NCI-H510A (cell line): ENCODE measurements at places on chromosomes 3 and 15.

DNA sequence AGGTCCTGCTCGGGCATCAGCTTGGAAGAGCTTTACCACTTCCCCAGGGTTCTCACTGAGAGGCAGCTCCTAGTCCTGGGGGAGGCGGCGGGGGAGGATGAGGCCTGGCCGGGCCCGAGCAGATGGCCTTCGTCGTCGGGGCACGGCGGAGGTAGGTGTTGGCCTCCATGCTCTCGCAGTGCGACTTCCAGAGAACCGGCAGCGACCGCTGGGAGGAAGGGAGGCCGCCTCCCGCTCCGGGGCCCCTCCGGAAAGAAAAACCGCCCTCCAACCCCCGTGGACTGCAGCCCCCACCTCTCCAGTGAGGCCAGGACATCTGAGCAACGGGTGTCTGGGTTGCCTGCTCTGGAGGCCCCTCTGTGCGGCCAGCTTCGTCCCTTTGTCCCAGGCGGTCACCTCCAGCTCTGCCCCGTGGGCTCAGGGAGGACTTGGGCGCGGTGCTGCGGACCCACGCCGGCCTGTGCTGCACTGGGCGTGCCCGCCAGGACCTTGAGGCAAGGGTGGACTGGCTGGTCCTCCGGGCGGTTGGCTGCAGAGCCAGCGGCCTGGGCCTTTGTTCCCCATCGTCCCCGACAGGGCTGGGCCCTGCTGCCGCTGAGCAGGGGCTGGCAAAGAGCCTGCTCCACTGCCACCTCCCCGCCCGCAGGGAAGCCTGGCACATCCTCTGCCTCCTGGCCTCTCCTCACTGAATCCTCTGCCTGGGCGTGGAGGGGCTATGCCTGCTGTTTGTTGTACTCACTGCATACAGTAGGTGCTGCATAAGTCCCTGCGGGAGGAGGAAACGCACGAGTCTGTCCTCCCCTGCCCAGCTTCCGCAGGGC, 13.6 kb upstream of the GP9 start:
- DNase-seq = no peak

DNA sequence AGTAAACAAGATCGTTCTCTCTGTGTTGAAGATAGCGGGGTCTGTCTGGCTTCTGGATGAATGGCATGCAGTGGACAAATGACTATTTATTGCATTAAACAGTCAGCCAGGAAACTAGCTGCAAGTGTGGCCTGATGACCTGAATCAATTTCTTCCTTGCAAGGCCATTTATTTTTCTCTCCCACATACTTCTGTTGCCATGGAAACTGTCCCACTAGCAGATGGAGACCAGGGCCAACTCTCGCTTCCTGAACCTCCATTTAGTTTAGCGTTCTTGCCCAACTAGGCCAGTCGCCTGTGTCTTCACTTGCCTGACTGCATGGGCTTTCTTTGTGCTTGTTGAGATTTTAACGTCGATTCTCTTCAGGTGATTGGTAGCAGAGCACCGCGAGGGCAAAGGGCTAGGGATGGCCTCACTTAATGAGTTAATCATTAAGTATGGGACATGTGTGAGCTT, 27.6 kb downstream of the LMCD1 start:
- DNase-seq = no peak

DNA sequence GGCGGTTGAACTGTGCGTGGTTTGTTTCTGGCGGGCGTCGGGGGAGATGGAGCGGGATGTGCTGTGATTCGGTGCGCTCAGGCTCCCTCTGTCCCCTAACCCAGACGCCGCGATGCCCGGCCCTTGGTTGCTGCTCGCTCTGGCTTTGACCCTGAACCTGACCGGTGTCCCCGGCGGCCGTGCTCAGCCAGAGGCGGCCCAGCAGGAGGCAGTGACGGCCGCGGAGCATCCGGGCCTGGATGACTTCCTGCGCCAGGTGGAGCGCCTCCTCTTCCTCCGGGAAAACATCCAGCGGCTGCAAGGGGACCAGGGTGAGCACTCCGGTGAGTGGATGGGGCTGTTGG, 1.2 kb downstream of the TRH start:
- DNase-seq = no peak

GRCh38 chr15:75327005-75327404, 8.9 kb upstream of the COMMD4 start:
- no peak for DNase-seq

DNA sequence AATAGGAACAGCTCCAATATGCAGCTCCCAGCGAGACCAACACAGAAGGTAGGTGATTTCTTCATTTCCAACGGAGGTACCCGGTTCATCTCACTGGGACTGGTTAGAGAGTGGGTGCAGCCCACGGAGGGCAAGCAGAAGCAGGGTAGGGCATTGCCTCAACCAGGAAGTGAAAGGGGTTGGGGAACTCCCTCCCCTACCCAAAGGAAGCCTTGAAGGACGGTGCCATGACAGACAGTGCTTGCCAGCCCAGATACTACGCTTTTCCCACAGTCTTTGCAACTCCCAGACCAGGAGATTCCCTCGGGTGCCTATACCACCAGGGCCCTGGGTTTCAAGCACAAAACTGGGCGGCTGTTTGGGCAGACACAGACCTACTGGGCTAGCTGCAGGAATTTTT, 576.9 kb upstream of the NECTIN3 start:
- no peak for DNase-seq

DNA sequence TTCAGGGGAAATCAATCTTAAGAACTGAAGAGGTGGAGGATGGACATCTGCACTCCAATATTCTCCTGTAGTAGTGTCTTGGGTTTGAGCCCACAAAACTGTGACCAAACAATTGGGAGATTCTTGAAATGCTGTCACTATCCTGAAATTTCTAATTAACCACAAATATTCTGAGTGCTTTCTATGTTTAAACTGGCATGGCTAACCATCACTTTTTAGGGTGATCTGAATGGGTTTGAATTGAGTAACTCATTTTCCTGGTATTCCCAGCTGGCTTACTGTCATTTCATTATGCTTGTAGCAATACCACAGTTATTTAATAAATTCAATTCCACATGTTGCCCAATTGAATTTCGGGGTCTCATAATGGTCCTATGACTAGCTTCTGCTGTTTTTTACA, 216.9 kb upstream of the DCBLD2 start:
- DNase-seq = no peak

DNA sequence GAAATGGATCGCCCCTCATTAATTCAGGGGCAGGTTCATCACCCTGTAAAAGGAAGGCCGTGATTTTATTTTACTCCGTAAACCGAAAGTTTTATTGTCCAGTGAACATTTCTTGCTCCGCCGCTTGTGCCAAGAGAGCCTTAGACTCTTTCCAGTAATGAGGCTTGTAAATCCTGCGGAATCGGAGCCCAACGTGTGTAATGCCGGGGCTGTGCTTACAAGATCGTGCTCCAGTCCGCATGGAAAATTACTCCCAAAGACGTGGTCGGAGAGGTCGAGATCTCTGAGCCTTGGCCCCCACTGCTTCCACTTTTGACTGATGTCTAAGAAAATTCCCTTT, 649 bp upstream of the PLOD2 start:
- no peak for DNase-seq

DNA sequence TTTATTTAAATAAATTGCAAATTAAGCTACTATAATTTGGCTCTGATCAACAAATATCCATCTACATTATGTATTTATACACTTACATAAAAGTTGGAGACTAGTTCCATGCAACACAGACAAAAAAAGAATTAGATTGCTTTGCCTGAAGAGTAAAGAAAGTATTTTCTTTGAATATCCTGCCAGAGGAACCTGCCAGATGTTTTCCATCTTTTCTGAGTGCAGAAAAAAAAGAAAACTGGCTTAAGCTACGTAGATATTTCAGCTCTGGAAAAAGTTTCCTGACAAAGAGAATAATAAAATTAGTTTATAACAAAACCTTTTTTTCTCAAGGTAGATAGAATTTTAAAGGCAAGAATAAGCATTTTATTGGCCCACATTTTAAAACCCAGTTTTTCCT, 607.5 kb upstream of the NAALADL2 start:
- DNase-seq = no peak

- no peak for DNase-seq
Observed at GRCh38 chr3:123340336-123340735, 108.6 kb downstream of the ADCY5 start.

GRCh38 chr3:76497636-76498035, 542.3 kb upstream of the ROBO2 start:
- no peak for DNase-seq

DNA sequence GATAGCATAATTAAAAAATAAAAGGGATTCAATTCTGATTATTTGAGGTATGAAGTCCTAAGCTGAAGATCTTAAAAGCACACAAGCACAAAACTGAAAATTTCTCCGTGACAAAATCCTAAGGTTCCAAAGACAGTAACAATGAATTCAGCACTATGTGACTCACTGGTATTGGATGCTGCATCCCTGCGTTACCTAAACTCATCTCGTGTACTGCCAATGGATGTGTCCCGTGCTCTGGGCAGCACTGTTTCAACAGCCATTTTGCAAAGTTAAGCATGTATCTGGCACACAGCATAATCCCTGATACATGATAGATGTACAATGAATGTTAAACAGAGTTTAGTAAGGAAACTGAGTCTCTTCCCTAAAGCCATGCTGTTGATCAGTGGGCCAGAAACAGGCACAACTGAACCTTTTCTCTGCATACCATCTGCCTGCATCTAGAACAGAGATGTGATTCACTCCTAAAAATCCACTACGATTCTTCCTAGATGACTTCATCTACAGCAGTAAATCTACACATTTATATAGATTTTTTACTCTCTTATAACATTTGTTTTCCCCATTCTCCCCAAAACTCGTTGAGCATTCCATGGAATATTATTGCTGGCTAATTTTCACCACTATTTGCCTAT, 14.3 kb downstream of the SUCLG2 start:
- DNase-seq = no peak

DNA sequence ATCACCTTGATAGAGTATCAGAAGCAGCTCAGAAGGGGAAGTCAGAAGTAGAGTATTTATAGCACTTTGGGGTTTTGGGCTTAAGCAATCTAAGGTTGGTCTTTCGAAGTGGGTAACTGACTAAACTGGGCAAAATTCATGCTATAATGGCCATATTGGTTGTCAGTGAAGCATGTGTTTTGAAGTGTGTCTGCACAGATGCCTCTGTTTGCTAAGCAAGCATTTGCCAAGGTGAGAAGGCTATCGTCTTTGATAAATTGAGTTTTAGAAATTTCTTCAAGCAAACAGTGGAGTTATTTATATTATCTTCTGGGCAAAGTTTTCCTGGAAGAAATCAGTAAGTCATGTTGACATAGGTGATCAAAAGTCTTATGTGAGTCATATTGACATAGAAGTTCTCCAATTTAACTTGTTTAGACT, 412.8 kb upstream of the TGFBR2 start:
- DNase-seq = no peak

DNA sequence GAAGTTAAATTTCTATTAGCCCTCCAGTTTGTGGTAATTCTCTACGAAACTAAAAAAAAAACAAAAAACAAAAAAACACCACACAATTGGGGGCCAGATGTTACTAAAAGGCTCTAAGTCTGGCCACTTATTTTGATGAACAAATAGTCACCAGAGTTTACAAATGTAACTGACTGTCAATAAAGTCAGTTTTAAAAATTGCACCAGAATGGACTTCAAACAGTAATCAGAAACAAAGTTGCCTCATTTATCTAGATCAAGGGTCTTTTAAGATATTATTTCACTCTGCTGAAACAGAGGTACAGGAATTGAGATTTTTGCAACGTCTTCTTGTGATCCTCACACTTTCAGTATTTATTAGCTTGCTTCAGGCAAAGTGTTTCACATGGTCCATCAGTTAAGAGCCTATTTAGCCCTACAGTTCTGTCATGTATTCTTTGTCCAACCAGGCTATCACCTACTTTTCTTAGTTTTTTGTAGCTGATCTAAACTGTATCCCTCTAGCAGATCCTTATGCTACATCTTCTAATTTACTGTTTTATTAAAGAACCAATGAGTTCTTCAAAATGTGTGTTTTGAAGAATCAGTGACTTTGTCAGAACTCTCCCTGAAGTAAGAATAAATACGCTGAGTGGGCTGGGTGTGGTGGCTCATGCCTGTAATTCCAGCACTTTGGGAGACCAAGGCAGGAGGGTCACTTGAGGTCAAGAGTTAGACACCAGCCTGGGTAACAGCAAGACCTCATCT, 74.7 kb downstream of the ANKRD28 start:
- no peak for DNase-seq

DNA sequence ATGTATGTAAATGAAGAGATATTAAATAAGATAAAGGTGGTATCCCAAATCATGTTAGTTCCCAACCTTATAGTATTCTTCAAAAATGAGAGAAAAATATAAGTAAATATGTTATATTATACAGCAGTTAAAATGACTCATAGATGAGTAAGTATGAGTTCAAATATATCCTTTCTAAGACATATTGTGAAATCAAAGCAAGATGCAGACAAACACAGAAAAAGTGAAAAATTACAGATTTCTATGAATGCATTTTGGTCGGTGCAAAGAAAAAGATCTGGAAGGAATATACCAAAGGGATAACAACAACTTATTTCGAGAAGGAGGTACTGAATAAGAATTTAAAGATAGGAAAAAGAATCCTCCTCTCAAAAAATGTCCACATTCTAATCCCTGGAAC, 181.2 kb upstream of the TTC14 start:
- DNase-seq = no peak

DNA sequence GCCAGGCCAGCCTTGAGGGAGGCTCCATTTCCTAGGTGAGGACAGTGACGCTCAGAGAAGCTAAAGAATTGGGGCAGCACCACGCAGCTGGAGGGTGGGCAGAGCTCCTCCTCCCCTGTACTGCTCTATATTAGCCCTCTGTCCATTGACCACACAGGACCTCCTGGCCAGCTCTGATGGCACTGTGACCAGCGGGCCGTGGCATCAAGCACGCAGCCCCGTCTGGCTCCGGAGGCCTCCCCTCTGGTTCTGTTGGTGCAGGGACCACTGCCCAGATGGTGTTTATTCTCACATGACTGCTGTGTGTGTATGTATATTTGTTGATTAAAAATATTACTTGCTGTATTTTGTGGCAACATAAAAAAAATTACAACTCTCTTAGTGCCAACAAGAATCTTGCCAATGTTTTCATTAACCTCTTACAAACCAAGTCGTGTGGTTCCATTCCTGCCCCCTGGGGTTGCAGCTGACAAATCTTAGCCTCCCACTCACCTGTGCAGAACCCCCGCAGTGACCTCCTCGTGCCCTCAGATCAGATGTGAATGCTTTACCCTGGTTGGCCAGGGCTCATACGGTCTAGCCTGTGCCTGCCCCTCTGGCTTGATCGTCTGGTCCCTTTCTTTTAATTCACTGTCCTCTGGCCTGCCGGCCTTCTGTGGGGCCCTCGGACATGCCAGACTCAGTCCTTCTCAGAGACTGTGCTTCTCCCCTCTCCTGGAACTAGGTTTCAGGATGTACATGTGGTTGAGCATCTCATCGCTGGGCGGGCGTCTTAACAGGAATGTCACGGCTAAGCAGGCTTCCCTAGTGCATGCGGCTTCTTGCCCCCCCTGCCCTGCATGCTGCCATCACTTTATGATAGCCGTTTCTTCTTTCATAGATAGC, 14.8 kb downstream of the CHCHD6 start:
- no peak for DNase-seq

DNA sequence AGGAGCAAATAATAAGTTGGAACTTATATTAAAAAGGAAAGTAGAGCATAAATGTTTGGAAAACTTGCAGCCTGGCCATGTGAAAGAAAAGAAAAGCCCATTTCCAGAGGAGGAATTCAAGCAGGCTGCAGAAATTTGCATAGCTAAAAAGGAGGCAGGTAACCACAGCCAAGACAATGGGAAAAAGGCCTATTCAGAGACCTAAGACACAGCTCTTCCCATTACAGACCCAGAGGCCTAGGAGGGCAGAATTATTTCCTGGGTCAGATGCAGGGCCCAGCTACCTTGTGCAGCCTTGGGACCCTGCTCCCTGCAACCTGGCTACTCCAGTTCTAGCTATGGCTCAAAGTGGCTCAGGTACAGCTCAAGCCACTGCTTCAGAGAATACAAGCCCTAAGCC, 234.6 kb upstream of the BCHE start:
- DNase-seq = no peak

- DNase-seq = no peak
Observed at GRCh38 chr3:113758389-113759024, 11.7 kb downstream of the ATP6V1A start.
